ENCODE measurements at places on chromosomes 6 and 20.

DNA sequence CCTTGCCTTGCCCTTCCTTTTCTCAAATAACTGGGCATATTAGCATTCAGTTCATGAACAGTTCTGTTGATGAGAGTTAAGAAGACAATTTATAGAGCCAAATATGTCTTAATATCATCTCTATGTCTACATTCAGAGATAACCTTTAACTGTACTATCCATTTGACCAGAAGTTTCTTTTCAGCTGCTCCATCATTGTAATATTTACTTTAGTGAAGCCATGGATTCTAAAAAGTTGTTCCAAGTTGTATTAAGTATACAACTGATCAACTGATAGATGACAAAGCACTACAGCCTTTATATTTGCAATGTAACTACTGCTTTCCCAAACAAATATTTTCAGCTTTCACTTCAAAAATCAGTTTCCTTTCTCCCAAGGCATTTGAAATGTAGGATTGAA lies 1252.7 kb downstream of the EPHA7 start:
- DNase-seq = no peak

DNA sequence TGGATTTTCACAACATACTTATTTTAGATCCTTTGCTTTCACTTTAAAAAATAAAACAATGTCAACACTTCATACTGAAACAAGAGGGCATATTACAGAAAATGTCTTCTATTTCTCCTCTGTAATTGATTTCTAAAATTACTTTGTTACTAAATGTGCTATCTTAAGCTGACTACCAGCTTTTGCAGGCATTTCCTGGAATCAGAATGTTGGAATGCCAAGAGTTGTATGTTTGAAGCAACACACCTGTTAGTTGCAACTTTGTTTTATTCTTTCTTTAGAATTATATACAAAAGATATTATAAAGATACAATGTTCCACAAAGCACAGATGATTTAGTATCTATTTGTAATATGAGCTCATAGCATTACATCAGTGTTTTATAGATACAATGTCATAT lies 62.5 kb upstream of the TMEM170B start:
- no peak for DNase-seq

DNA sequence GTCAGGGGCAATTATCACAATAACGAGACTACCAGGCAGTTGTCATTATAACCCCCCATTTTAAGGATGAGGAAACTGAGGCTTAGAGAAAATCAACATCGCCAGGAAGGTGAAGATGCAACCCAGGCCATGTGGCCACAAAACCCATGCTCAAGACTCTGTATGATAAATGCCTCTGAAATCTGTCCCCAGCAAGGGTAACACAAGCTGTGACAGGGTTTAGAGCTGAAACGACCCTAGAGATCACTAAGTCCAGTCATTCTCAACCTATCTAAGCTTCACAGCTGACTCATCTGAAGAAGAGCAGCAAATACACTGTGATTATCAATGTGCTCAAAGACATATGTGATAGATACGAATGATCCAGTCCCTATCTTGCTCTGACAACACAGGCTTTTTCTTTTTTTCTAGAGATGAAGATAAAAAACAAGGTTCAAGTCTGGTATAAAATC lies 47.0 kb downstream of the ARHGAP18 start:
- no peak for DNase-seq

- no peak for DNase-seq
Observed at GRCh38 chr6:93970684-93971083, 551.3 kb upstream of the EPHA7 start.

GRCh38 chr6:156617376-156617775 lies 159.8 kb upstream of the ARID1B start:
- no peak for DNase-seq

DNA sequence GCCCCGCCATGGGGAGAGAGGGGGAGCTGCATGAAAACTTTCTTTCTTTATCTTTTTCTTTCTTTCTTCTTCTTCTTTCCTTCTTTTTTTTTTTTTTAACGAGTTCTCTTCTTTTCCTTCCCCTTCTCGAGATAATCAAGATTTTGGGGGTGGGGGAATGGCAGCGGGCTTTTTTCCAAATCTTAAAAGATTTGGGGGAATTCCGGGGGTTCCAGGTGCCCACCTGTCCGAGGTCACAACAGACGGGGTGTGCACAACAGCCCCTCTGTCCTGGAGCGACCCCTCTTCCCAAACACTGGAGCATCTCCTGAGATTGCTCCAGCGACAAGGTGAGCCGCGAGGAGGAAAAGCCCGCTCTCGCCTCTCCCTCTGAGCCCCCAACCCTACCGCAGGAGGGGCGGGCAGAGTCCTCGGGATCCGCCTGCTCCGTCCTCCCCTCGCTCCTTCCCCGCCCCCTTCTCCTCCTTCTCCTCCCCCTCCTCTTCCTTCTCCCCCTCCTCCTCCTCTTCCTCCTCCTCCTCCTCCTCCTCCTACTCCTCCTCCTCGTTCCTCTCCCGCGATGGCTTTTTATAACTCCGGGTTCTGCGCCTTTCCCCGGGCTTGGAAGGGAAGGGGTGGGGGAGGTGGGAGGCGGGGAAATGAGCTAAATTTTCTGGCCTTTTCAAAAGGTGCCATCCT lies 689 bp upstream of the KCNB1 start:
- DNase-seq = no peak

DNA sequence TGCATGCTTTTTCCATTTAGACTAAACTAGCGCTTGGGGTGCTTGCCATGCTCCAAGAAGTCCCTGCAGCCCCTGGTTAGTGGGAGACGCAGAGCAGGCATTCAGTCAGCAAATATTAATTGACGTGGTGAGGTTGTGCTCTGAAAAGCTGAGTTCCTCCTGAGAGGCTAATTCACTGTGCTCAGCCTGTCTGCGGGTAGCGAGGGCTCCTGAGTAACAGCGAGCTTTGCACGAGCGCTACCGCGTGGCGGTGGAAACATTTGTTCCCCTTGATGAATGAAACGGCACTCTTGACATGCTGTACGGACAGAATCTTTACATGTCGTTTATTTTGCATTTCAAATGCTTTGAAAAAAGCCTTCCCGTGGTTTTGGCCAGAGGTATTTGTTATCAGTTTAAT lies 170.6 kb upstream of the AGPAT4 start:
- no peak for DNase-seq

DNA sequence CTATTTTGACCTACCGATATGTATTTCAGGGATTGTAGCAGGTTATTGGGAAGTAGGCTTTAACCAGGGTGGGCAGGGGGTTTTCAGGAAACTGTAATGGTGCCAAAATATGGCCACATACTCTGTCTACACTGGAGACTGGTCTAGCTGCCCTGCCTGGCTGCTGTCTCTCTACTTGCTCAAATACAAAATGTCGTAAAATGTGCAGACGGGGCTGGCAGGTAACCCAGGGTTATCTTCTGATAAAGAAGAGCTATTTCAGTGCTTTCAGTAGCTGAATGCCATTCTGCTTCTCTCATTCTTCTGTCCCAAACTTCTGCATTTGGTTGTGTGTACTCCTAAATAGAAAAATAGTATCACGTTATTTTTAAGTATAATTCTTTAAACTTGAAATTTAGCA lies 616.2 kb downstream of the EPM2A start:
- DNase-seq = no peak

GRCh38 chr20:60687213-60687612 lies 564.8 kb upstream of the CDH4 start:
- DNase-seq = no peak

GRCh38 chr6:16774437-16774836 lies 13.2 kb upstream of the ATXN1 start:
- DNase-seq = no peak

DNA sequence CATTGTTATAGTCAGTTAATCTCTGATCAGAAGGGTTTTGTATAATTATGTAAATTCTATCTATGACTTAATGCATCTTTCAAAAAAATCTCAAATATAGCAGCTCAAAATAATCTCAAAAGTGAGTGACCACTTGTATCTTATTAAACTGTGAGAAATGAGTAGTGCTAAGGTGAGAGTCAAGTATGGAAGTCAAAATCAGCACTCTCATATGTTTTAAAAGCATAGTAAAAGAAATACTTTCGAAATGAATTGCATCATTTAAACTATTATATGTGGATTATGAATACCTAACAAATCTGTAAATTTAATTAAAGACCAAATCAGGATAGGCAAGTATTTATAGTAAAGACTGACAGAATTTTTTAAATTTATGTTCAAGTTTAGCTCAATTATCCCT lies 645.6 kb downstream of the PHF3 start:
- DNase-seq = no peak

GRCh38 chr6:154468760-154469159 lies 41.7 kb downstream of the CNKSR3 start:
- no peak for DNase-seq

GRCh38 chr6:128731249-128732165 lies 151.4 kb upstream of the LAMA2 start:
- DNase-seq = peak; percentile 18

DNA sequence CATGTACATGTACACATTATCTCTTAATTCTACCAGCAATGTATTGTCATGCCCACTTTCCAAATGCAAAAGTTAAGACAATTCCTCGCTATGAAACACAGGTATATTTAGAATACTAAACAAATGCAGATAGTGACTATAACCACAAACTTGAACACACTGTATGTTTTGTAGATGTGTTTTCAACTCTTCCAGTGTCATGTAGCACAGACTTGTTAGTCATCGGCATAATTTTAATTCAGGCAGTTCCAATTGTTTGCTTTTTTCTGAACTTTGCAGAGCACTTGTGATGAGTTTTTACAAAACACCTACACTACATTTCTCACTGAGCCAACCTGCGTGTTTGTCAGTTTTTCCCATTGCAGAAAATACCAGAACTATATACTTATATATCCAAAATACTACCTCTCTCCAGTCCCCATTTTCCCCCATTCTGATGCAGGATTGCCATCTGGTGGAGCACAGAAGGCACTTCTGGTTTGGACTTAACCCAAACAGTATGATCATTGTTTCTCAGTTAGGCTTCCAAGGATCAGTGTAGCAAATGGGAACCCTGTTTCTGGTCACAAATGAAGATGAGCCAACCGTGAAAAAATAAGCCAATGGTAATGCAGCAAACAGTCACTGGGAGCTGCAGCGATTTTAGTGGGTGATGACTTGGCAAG lies 143.4 kb downstream of the ADGRB3 start:
- DNase-seq = no peak

DNA sequence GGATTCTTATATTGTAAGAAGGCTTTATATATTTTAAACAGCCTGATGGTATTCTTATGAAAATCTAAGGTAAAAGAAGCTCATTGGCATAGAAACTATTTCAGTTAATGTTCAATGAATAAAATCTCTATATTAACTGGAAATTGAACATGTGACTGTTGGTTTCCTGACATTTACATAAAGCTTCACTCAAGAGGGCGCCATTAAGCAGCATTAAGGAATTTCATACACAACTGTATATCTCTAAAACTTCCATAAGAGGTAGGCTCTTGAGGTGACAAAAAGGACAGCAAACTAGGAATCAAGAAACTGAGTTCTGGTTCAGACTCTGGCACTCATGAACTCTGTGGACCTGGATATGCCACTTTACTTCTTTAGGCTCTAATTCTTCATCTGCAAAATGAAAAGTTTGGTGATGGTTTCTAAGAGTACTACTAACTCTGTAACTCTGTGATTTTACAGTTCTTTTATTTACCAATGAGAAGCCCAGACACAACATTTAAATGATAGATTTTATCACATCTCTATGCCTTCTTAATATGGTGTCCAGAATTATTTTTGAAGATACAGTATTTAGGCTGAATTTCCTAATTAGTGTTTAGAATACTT lies 147.5 kb downstream of the FLRT3 start:
- DNase-seq = no peak

DNA sequence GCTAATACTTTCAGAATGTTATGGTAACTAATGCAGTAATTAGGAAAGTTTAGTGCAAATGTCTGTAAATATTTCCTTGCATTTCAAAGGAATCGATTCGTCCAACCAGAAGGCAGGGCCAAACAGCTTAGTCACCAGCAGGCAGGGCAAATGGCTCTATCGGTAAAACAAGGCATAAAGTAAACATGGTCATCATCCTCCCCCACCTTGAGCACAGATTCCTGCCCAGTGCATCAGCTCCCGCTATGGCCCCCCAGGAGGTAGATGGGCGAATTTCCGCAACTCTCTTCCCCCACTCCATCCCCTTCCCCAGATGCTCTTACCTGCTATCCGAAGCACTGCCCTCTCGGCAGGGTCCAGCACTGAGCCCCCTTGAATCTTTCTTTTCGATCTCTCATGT lies 103.8 kb upstream of the BEND6 start:
- DNase-seq = no peak

DNA sequence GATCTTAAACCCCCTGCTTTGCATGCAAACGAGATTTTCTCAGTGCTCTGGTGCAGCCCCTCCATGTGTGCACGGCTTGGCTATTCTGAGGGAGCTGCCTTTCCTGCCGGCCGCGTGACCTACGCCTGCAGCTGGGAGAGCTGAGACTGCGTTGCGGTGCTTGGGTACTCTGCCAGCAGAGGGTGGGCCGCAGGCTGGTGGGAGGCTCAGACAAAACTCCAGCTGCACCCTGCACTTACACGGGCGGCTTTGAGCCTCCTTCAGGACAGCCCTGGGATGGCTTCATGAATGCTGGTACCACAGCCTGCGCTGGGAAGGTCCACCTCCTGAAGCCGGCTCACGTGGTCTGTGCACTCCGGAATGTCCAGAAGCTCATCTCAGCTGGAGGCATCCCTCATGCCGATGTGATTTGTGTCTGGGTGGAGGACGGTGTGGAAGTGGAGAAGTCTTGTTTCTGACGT lies 223.7 kb downstream of the DLL1 start:
- DNase-seq = no peak

- peak; percentile 14 for DNase-seq
Observed at GRCh38 chr20:16803965-16804792, 56.0 kb downstream of the OTOR start.

DNA sequence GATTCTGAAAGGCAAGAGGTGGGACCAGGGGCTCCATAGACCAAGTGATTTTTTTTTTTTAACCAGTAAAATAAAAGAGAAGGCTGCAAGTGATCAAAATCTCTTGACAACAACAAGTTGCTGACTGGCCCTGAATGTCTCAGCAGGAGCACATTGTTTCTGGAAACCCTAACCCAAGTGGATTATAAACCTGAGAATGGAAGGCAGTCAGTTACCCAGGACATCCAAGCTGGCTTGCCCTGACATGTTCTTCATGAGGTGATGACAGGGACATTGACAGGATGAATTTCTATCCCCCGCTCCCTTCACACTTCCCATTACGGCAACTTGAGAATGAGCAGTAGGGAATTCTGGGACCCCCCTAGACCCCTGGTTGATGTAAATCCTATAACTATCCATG lies 49.6 kb upstream of the RIPOR2 start:
- DNase-seq = no peak

DNA sequence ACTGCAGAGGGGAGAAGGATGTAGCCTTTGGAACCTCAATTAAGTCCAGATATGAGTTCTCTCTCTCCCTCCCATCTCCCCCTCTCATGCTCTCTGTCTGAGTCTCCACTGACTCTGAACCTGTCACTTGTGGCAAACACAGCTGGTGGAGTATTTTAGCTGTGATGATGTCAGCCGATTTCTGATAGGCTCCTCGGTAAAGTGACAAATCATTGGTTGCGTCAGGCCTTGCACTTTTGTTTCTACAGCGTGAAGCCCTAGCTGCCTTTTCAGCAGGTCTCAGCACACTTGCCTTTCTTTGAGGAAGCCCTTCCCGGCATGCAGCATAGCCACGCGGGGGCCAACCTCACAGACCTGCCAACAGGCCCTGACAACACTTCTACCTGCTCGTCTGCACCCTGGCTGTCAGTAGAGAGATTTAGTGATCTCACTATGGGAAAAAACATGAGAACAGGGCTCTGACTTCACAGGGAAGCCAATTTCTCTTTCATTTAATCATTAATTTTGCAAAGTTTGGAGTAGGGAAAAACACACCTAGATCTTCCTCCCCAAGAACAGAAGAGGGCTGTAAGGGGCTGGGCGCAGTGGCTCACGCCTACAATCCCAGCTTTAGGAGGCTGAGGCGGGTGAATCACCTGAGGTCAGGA lies 84.4 kb downstream of the GMPR start:
- DNase-seq = peak; percentile 84
